Jurkat, Clone E6-1 (cell line): ENCODE measurements at places on chromosomes 5 and 9.

DNA sequence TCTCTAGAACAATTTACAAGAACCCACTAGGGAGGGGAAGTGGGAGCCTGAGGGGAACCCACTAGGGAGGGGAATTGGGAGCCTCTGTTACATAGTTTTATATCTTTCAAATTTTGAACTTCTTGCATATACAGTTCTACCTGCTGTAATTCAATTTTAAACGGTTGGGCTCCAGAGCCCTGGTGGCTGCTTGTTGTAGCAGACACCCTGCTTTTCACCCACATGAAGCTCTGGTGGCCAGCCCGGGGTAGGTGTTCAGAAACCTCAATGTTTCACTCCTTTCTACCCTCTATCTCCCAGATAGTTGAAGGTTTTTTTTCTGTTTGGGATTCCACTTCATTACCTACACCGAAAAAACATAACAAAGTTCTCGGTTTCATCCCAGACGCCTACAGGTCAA, 124.4 kb downstream of the TMEM174 start:
- no peak for DNase-seq

DNA sequence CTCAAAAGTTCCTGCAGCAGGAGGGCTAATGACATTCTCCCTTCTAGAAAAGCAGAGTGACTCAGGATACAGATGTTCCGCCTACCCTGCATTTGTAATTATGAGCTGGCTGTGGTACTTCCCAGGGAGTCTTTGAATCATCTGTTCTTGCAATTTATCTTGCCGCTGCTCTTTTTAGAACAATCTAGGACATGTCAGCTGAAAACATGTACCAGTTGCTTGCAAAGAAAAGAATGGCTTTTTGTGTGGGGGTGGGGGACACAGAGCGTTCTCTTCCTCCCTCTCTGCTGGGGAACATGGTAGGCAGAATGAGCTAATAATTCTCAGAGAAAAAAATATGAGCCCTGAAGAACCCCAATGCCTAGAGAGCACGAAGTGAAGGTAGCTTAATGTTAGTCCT, 51.7 kb upstream of the TUT7 start:
- DNase-seq, result no peak

DNA sequence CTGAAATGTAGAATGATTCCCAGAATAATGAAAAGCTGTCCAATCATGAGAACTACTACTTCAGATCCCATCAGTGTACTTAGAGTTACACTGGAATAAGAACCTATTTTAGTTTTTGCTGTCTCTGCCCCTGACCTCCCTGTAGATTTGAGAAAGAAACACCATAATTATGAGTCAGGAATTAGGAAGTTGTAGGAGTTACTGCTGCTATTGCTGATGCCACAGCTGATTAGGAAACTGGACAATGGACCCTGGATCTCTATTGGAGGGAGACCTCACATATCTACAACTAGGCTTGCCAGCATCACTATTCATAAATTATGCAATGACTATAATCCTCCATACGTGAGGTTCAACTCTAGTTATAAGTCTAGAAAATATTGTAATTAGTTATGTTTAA, 48.8 kb upstream of the EDIL3 start:
- DNase-seq, result no peak

DNA sequence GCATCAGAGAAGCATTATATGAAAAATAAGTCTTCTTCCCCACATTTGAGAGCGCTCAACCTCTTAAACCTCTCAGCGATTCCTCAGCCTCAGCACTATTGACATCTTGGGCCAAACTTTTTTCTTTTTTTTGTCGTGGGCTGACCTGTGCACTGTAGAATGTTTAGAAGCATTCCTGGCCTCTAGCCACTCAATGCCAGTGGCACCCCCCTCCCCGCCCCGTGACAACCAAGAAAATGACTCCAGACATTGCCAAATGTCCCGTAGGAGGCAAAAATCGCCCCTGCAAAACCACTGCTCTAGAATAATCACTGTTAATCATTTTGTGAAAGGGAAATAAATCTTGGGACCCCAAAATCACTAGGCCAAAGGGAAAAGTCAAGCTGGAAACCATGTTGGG, 129.1 kb upstream of the BOD1 start:
- no peak for DNase-seq
